CD4-positive, alpha-beta T cell treated with Interleukin-10 for 1 hour (primary cell): ENCODE measurements at places on chromosomes 12 and 14.

DNA sequence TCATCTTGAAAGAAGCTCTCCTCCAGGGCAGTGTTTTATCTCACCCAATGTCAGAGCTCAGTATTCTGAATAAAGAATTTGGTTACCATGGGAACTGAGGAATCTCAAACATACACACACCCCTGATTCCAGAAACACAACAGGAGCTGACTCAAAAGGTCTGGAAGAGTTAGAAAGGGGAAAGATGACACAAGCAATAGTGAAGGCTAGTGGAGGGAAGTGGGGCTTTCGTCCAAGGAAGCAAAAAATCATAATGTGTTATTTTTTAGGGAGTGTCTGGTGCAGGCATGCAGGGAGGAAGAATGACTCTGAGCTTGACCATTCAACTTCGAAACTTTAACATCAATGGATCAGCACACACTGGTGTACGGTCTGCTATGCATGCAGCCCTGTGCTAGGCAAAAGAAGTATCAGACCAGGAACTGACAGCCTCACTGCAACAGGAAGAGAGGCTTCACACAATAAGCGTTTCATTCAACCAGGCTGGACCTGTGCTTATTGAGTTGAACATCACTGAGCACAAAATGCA lies 20.3 kb downstream of the HEBP1 start:
- no peak for DNase-seq

DNA sequence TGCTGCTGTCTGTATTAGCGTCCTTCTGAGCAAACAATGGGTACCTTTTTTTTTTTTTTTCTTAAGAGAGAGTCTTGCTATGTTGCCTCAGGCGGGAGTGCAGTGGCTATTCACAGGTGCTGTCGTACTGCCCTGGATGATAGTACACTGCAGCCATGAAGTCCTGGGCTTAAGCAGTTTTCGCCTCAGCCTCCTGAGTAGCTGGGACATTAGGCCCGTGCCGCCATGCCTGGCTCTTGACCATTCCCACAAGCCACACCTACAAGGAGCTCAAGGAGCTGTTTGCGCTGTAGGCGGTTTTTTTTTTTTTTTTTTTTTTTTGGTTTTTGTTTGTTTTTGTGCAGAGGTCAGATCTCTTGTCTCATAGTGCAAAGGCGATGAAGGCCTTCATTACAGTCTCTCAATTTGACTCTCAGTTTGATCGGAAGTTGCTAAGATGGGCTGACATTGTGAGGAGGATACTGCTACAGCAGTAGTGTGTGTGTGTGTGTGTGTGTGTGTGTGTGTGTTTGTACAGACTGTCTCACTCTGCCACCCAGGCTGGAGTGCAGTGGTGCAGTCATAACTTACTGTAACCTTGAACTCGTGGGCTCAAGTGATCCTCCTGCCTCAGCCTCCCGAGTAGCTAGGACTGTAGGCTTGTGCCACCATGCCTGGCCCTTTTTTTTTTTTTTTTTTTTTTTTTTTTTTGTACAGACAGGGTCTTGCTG lies 34.2 kb downstream of the TRAF3 start:
- DNase-seq: no peak

GRCh38 chr12:101809208-101809607 lies 21.6 kb downstream of the GNPTAB start:
- DNase-seq: no peak

DNA sequence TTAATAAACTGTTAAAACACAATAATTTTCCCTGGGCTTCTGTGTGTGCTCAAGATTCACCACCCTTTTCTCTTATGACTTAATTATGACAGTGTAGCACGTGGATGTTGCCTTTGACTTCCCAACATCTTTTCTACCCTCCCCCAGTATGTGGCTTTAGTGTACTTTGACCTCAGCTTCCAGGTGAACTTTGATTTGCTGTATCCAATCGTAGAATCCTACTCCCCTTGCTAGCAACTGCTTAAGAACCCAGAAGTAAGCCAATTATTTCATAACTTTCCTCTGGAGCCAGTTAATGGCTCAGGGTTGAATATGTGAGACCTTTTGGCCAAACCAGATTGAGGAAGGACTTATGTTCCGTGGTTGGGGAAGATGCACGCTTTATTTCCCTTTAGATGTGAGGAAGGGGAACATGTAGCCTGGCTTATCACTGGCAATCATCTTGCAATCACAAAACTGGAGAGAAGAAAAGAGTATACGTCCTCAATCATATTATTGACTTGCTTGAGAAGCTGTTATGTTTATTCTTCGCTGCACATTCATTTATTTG lies 259.6 kb upstream of the ATP2B1 start:
- DNase-seq: no peak

GRCh38 chr12:123113026-123113425 lies 37.9 kb downstream of the PITPNM2 start:
- no peak for DNase-seq

GRCh38 chr12:67388331-67389138 lies 119.4 kb downstream of the CAND1 start:
- DNase-seq: no peak

GRCh38 chr12:81080431-81080983 lies 2.6 kb downstream of the ACSS3 start:
- no peak for DNase-seq

- no peak for DNase-seq
These were observed 197.9 kb downstream of the PCNX1 start for GRCh38 chr14:71105177-71105576.

DNA sequence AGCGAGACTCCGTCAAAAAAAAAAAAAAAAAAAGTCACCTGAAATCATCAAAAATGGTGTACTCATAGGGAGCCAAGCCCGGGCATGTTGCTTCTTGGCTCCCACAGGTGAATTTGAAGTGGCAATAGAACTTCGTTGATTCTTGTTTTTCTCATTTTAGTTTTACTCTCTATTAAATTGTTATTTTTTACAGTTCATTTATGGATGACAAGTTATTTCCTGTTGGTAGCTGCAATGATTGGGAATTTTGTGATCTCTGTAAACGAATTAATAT lies 1.3 kb downstream of the TM7SF3 start:
- DNase-seq: no peak

GRCh38 chr12:12024911-12025682 lies 45.6 kb upstream of the BCL2L14 start:
- DNase-seq: peak; percentile 58

GRCh38 chr14:69017706-69018105 lies 38.6 kb upstream of the ACTN1 start:
- no peak for DNase-seq

DNA sequence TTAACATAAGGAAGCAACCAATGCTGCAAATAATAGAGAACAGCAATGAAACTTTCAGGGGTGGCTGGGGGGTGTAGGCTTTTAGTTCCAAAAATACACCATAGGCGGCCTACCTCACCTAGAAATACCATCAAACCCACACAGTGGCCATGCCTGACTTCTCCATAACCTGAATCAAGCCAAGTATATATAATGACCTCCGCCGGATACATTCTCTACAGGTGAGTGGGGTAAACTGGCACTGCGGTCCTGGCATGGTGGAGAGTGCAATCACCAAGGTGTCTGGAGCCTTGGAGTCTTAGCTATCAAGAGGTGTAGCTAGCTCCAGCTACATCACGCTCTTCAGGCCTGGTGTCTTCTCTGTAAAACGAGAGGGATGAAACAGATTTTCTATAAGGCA lies 1.2 kb downstream of the ZBTB25 start:
- peak; percentile 50 for DNase-seq

- DNase-seq: no peak
These were observed 906.4 kb upstream of the TMEM132C start for GRCh38 chr12:127360580-127360979.

DNA sequence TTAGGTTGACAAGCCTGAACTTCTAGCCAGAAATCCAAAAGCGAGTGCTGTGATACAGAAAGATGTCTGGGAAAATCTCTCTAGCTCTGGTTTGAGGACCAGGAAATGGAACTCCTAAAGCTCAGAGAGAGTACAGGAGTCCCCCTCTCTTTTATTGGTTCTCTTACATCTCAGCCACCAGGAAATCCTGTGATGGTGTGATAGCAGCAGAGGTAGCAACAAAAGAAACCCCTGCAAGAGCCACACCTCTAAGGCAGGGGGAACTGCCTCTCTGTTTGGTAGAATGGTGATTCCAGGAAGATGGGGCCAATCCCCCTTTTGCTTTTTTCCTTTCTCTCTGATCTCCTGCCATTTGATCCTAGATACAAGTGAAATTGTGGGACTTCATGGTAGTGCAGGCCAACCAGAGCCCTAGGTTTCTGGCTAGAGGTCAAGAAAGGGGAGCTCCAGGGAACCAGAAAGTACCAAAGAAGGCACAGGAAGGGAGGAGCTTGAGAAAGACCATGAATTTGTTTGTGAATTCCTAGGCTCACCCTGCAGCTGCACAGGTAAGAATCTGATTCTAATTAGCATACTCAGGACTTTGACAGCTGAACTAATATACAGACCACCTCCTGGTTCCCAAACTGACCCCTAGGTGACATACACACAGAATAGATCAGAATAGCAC lies 88.5 kb downstream of the PAPLN start:
- DNase-seq: peak; percentile 29

DNA sequence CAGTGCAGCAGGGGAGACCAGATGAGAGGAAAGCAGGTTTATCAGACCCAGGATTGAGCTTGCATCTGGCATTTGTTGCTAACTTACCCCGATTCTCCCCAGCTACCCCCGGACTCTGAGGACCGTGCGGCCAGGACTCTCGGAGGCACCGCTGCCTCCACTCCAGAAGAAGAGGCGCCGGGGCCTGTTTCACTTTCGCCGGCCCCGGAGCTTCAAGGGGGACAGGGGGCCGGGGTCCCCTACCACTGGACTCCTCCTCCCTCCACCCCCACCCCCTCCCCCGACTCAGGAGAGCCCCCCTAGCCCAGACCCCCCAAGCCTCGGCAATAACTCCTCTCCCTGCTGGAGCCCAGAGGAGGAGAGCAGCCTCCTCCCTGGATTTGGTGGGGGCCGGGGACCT lies 6.5 kb upstream of the CPNE6 start:
- DNase-seq: no peak

- no peak for DNase-seq
These were observed 90.3 kb downstream of the STAB2 start for GRCh38 chr12:103677341-103677740.

DNA sequence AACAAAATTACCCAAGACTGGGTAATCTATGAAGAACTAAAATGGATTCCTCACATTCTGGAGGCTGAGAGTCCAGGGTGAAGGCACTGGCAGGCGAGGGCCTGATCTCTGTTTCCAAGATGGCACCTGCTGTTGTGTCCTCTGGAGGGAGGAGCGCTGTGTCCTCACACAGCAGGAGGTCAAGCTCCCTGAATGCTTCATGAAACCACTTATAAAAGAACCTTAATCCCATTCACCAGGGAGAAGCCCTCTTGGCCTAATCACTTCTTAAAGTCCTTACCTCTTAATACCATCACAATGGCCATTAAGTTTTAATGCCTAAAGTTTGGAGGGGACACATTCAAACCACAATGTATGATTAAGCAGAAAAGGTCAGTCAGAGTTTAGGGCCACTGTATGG lies 172.4 kb downstream of the EMP1 start:
- no peak for DNase-seq

GRCh38 chr14:77043984-77044485 lies 15.5 kb upstream of the IRF2BPL start:
- no peak for DNase-seq

DNA sequence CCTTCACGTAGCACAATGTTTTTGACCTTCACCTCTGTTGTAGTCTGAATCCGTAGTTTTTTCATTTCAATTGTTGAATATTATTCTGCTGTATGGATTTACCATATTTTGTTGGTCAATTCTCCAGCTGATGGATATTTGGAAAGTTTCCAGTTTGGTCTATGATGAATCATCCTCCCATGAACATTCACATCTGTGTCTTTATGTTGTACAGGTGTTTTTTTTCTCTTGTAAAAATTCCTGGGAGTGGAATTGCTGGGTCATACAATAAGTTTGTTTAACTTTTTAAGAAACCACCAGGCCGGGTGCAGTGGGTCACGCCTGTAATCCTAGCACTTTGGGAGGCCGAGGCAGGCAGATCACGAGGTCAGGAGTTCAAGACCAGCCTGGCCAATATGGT lies 36.7 kb upstream of the GNG2 start:
- DNase-seq: no peak

- DNase-seq: no peak
These were observed 156.4 kb upstream of the SYT10 start for GRCh38 chr12:33596061-33596460.

DNA sequence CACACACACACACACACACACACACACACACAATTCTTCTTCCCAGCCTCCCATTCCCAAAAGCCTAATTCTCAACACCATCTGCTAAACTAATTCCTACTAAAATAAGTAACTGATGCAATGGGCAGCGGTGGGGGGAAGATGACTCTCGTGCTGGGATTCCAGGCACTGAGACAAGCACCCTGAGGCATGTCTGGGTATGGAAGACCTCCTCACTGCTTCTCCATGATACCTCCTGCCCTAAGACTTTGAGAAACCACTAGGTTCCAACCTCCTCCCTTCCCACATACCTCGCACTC lies 789 bp upstream of the VWF start:
- no peak for DNase-seq

DNA sequence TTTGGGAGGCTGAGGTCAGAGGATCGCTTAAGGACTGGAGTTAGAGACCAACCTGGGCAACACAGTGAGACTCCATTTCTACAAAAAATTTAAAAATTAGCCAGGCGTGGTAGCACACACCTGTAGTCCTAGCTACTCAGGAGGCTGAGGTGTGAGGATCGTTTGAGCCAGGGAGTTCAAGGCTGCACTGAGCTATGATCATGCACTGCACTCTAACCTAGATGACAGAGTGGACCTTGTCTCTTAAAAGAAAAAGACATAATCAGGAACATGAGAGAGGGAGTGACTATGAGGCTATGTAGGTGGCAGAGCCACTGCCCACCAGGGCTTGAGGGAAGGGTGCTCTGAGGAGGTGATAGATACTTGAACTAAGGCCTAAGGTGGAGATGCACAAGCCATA lies 49.2 kb upstream of the PLXNC1 start:
- DNase-seq: no peak

GRCh38 chr14:104358528-104359300 lies 220.3 kb downstream of the KIF26A start:
- DNase-seq: no peak

- DNase-seq: no peak
These were observed 63.8 kb downstream of the FAR2 start for GRCh38 chr12:29212682-29213403.

DNA sequence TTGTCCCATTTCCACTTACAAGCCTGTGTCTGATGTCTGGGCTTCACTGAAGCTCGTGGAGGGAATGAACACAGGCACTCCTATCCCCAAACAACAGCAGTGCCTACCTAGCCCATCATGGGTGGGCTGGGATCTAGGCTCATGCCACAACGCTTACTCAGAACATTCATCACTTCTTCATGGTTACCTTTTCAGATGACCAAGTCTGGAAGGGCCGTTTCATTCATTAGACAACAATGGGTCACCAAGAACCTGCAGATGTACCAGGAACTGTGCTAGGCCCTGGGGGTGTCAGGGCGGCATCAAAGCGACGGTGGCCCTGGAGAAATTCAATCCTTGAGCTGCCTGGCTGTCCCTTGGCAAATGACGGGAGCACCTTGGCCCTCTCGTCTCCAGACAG lies 64.9 kb upstream of the FZD10 start:
- DNase-seq: no peak

GRCh38 chr14:106625186-106625585 lies 1098.8 kb downstream of the TMEM121 start:
- no peak for DNase-seq
